NCI-H1694 (cell line): ENCODE measurements at places on chromosomes 1 and 21.
A peak's percentile ranks its signal among the peaks of the same experiment; 100 is the strongest.

DNA sequence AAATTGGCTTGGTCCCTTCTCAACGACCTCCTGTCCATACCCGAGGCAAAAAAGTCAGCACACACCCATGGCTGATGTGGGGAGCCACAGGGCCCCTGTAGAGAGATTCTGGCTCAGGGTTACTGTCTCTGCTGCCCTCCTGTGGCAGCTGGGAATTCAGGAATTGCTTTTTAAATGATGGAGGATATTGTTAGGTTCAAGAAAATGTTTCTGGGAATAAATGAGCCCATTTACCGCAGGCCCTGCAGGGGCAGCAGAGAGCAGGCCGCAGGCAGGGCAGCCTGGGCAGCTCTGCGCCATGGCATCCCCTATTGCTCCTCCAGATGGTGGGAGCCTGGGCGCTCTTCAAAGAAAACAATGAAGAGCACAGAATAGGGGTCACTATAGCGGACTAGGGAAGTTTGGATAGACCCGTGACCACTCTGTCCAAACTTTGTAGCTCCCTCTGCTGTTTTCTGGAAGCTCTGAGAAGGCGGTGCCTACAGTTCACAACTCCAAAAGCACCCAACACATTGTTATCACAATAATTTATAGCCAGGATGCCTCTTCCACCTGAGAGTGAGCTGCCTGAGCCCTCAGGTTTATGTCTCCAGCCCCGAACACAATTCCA lies 201.1 kb downstream of the BACH1 start:
- DNase-seq = peak; percentile 60

DNA sequence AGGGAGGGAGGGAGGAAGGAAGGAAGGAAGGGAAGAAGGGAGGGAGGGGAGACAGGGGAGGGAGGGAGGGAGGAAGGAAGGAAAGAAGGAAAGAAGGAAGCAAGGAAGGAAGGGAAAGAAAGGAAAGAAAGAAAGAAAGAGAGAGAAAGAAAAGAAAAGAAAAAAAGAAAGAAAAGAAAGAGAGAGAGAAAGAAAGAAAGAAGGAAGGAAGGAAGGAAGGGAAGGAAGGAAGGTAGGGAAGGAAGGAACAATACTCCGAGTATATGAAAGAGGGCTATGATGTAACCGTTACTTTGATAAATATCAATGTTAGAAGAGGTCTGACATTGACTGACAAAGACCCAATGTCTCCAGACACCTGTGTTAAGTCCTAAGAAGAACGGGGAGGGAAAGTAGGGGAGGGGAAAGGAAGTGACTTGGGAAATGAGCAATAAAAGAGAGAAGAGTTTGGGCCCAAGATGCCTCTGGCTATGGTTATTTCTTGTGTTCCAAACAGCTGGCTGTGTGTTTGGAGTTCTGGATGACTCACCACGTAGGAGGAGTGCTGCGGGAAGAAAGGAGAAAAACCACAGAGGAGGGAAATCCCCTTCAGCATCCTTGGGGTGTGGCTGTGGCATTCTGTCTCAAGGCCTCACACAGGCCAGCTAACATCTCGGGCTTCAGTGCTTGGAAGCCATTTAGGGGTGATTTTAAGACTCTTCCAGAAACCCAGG lies 37.0 kb upstream of the RXRG start:
- DNase-seq = no peak

DNA sequence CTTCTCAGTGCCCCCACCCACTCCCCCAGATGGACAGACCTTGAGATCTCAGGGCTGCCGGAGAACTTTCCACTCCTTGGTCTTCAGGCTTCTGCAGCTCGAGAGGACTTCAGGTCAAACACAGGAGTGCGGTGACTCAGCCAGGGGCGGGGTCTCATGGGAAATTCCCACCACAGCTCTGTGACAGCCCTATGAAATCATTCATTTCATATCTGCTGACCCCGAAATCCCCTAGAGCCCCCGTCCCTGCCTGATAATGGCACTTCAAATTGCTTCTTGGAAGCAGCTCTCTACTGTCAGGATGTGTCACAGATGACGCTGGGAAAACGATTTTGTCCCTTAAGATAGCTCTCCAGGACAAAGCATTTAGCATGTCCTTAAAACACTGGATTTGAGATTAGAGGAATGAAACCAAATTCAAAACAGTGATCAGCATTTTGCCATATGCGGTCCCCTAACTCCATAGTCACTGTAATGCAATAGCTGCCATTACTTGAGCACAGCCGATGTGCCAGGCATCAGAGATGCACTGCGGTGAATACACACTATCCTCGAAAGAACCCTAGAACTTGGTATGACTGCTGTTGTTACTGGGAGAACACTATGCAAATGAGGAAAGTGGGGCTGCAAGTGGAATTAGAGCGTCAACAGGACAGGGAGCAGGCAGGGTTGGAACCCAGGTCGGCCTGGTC lies at the start of gene TNFRSF9:
Gene TNFRSF9 (minus strand): TSS at position 95 of the 692 bp plus-strand sequence. CDS start 845 bp downstream, outside the sequence.
- no peak for DNase-seq

- no peak for DNase-seq
These were observed 28.3 kb downstream of the HEATR1 start for GRCh38 chr1:236576004-236576403.

DNA sequence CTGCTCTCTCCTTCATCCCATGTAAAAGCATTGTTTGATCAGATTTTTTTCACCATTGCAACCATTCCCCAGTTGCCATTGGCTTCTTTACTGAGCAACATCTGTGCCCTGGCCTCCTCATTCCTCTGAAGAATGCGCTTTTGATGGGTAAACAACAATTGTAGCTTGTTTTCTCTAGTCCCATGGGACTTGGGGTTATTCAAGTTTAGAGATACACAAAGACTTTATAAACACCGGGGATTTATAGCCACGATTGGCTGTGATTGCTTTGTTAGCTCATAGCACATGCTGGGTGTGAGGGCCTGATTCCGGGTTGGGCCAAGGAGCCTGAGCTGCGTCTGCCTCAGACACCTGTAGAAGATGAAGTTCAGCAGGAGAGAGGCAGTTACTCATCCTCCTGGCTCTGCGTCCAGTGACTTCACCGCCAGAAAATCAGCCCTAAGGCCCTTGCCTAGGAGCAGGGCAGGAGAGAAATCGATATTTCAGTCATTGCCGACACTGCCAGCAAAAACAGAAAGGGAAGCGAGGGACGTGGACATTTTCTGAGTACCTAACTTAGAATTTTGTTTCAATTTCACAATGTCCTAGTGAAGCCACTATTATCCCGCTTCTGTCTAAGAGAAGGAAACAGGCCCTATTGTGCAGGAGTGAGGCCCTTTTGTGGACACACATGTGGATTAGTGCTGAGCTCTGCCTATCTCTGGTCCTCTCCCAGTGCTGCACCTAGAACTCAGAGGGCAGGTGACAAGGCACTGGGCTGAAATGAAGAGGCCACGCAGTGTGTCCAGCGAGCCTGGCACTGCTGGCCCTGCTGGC lies 159.8 kb upstream of the USP24 start:
- no peak for DNase-seq

- DNase-seq = peak; percentile 65
These were observed 15.8 kb downstream of the MAPKAPK2 start for GRCh38 chr1:206700445-206701036.

- no peak for DNase-seq
These were observed 14.9 kb upstream of the SLC5A9 start for GRCh38 chr1:48207536-48208075.

GRCh38 chr1:29431138-29431537 lies 194.8 kb downstream of the PTPRU start:
- DNase-seq = no peak

DNA sequence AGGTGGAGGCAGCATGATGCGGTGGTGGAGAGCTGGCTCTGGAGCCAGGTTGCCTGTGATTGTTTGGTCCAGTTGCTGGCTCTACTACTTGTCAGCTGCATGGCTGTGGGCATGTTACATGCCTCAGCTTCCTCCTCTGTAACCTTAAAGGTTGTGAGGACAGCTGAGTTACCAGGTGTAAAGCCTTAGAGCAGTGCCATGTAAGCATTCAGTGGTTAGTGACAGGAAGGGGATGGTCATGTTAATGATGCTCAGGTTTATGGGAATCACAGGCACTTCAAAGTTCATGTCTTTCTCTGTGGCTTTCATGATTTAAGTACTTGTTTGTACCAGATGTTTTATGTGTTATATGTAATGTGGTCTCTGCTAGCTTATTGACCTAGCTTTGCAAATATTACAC lies 32.6 kb downstream of the PTGFRN start:
- no peak for DNase-seq

- no peak for DNase-seq
These were observed 20.8 kb upstream of the LRRC3 start for GRCh38 chr21:44434568-44434925.

GRCh38 chr1:93878501-93878888 lies 511 bp downstream of the DNTTIP2 start:
- DNase-seq = no peak

- no peak for DNase-seq
These were observed 38.6 kb downstream of the UBE2G2 start for GRCh38 chr21:44763050-44763378.

GRCh38 chr1:68175621-68176398 lies 56.5 kb downstream of the WLS start:
- no peak for DNase-seq

DNA sequence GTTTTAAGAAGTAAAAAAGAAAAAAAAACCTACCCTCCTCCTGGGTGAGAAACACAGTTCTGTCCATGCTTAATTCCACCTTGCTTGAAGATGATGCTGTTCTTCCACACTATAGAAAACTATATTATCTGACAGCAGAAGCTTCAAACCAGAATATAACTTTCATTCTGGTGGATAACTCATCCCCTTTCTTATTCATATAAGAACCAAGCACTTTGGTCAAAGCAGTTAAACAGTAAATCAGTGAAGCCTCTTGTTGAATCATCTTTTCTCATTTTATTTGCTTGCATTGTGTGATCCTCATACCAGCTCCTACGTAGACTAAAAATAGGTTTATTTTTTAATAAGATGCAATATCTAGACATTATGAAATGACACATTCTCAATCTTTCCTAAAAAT lies 36.7 kb upstream of the PRDX6 start:
- no peak for DNase-seq

DNA sequence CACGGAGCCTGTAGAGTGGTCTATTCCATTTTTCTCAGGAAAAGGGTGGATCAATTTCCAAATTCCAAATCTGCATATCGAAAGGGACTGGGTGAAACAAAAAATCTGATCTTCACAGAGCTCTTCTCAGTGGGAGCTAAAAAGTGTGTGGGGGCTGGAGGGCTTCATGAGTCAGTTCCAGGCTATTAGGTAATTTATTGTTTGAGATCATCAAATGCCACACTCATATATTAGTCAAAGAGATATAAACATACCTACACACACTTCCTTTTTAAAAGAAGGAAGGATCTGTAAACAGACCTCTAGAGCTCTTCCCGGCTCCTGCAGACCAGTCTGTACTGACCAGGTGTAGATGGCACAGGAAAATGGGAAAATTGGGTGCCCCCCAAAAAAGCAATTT lies 175.4 kb downstream of the ZBTB18 start:
- DNase-seq = no peak

DNA sequence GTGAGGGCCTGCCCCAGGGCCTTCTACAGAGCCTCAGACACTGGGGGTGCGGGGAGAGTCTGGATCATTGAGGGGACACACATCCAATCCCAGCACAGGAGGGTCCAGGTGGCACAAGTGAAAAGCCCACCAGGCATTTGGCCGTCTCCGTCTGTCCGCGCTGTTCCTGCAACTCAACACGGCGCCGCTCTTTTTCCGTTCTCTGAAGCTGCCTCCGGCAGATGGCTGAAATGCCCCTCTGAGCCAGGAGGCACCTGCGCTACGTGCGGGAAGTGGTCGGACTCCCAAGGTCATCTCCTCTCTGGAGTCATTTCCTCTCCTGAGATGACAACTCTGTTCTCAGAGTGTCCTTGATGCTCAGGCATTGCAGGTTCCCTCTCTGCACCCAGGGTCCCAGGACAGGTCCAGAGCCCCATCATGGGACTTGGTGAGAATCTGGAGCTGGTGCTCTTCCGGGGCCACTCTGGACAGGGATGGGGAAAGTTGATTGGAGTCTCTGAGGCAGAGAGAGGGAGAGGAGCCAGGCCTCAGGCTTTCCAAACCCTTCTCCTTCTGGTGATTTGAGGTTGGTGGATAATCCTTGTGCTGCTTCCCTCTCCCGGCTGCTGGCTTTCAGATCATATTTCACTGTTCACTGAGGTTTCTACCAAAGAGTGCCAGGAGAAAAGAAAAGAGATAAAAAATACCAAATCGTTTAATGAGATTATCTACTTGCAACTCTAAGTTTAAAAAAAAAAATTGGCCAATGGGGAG lies 14.0 kb upstream of the MIXL1 start:
- no peak for DNase-seq

DNA sequence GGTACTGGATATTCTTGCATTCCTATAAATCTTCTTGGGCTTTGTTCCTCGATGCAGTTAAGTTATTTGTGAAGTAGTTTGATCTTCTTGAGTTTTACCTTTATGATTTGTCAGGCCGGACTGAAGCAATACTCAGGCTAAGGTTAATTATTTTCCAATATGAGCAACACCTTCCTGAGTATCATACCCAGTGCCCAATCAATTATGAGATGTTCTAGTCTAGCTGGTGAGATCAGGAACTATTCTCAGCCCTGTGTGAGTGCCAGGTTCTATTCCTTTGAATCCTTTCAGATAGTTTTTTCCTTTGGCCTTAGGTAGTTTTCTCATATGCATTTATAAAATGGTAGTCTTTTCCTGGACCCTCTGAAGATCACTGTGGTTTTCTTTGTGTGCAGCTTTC lies 92.5 kb downstream of the SCMH1 start:
- no peak for DNase-seq

GRCh38 chr1:46168477-46168876 lies 6.4 kb upstream of the TSPAN1 start:
- no peak for DNase-seq

GRCh38 chr1:2388004-2388913 lies 3.1 kb downstream of the MORN1 start:
- DNase-seq = no peak

- no peak for DNase-seq
These were observed 50.7 kb downstream of the ELF3 start for GRCh38 chr1:202061055-202061454.

GRCh38 chr1:22976461-22977243 lies 4.0 kb upstream of the LACTBL1 start:
- DNase-seq = peak; percentile 71

- DNase-seq = no peak
These were observed 18.9 kb upstream of the OR10J5 start for GRCh38 chr1:159554696-159555095.

DNA sequence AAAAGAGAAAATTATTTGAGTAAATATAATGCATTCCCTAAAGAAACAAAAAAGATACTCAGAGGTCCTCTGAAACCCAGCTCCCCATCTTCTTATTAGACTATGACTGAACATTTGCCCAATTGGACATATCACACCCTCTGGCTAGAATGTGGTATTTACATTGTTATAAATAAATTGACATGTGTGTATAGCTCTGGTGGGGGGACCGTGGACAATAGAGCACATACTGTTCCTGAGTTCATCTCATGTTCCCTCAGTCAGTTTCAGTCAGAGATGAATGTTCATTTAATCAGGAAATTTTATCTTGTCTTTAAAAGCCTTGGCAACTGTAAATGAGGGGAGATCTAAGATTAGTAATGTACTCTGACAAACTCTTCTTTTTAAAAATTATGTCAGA lies 459.3 kb upstream of the ADAMTS5 start:
- DNase-seq = no peak

DNA sequence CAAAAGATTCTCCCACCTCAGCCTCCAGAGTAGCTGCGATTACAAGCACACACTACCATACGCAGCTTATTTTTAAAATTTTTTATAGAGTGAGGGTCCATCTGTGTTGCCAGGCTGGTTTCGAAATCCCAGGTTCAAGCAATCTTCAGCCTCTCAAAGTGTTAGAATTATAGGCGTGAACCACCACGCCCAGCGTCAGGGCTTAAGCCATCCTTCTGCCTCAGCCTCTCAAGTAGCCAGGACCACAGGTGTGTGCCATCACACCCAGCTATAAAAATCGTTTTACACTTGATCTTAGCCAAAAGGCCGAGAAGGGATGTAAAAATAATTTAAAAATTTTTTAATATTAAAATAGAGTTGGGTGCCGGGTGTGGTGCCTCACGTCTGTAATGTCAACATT lies 4.3 kb upstream of the SLC25A33 start:
- DNase-seq = no peak
